ENCODE measurements at places on chromosomes 6 and 20.

- peaks cover 6% of the 10 kb centered on the region for H3K36me3 ChIP-seq
- H3K27me3 ChIP-seq, result no peaks in the 10 kb centered on the region
- DNase-seq, result no peak
- H3K4me3 ChIP-seq, result no peak overlapping the region
Measured at GRCh38 chr6:21149470-21149869, 444.1 kb upstream of the SOX4 start.

DNA sequence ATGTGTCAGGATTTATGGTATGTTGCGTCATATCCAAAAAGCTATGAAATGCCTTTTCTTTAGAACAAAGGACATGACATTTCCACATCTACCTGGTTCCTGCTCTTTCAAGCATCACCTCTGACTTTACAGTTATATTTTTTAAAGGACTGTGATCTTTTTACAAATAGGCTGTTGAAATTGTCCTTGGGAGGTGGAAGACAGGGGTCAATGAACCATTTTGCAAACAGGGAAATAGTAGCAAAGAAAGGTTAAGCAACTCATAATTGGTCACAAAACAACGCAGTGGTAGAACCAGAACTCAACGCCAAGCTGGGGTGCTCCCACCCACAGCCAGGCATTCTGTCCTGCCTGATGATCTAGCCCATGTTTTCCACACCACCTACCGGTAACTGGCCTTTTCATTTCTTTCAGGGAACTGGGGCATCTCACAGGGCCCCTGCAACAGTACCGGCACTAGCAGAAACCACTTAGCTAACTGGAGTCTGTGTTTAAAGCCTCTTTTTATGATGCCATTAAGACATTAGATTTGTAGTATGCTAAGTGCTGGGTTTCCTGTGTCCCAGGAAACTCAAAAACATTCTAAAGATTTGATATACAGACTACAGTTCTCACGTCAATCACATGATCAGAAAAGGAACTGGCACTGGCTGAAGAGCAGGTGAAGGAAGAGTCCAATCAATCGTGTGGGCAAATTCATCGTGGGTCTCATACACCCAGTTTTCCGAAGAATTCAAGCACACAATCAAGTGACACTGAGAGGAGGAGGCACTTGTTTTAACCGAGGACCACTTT lies 13.9 kb downstream of the ZNF217 start:
- H3K36me3 ChIP-seq, result peaks cover 82% of the 10 kb centered on the region
- peak overlapping the region; percentile 81 for H3K4me3 ChIP-seq
- peaks cover 95% of the 10 kb centered on the region for H3K4me1 ChIP-seq
- no peaks in the 10 kb centered on the region for H3K27me3 ChIP-seq

GRCh38 chr6:128251445-128252340 lies 268.7 kb downstream of the PTPRK start:
- no peak overlapping the region for H3K27ac ChIP-seq
- H3K4me1 ChIP-seq, result peaks cover 29% of the 10 kb centered on the region
- no peaks in the 10 kb centered on the region for H3K27me3 ChIP-seq
- H3K4me3 ChIP-seq, result no peak overlapping the region
- no peak for DNase-seq
- no peaks in the 10 kb centered on the region for H3K36me3 ChIP-seq

DNA sequence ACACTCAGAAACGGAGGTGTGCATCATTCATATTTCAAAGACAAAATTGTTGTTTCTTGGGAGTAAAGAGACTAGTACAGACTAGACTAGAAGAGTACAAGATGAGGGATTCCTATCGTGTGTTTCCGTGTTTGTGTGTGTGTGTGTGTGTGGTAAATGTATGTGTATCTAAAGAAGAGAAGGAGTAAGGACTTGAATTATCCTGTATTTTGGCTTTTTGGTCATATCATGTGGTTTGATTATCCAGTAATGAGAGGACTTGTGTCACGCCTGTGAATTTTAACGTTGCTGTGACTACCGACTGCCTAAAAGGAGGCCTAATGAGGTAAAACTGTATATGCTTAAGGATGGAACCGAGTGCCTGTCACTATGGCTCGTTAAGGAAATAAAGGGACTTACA lies 44.4 kb upstream of the MAP7 start:
- H3K4me3 ChIP-seq, result peak overlapping the region; percentile 61
- DNase-seq, result no peak
- H3K27ac ChIP-seq, result peak overlapping the region; percentile 81
- peaks cover 64% of the 10 kb centered on the region for H3K36me3 ChIP-seq

- no peaks in the 10 kb centered on the region for H3K4me1 ChIP-seq
- H3K27ac ChIP-seq, result no peak overlapping the region
- no peak for DNase-seq
- H3K36me3 ChIP-seq, result no peaks in the 10 kb centered on the region
Measured at GRCh38 chr20:10897336-10897735, 223.5 kb upstream of the JAG1 start.

DNA sequence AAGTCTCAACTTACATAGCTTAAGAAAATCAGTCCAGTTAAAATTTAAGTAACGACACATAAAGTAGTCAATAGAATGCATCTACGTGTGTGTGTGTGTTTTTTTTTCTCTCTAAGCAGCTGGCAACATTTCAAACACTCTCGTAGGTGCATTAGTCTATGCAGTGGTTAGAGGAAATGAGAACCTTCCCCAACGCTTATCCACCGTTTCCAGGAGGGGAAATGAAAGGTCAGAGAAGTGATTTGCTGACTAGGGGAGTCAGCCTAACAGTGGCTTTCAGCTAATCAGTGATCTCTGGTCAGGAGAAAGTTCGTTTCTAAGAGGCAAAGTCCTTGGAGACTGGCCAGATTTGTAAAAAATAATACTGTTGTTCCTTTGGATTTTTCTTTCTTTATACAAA lies 806.6 kb downstream of the C6orf118 start:
- no peaks in the 10 kb centered on the region for H3K27me3 ChIP-seq
- no peaks in the 10 kb centered on the region for H3K4me1 ChIP-seq

- H3K4me3 ChIP-seq, result no peak overlapping the region
- no peaks in the 10 kb centered on the region for H3K27me3 ChIP-seq
- H3K27ac ChIP-seq, result no peak overlapping the region
- H3K4me1 ChIP-seq, result no peaks in the 10 kb centered on the region
- no peak for DNase-seq
Measured at GRCh38 chr6:165220045-165220444, 89.4 kb downstream of the C6orf118 start.

- H3K4me1 ChIP-seq, result no peaks in the 10 kb centered on the region
- DNase-seq, result no peak
- H3K27me3 ChIP-seq, result no peaks in the 10 kb centered on the region
- H3K4me3 ChIP-seq, result no peak overlapping the region
- H3K27ac ChIP-seq, result no peak overlapping the region
Measured at GRCh38 chr6:133606852-133607251, 282.1 kb upstream of the TCF21 start.

GRCh38 chr6:125798734-125799508 lies 8.2 kb downstream of the NCOA7 start:
- peak overlapping the region; percentile 36 for H3K27ac ChIP-seq
- no peak for DNase-seq
- peaks cover 59% of the 10 kb centered on the region for H3K36me3 ChIP-seq
- H3K27me3 ChIP-seq, result no peaks in the 10 kb centered on the region
- peaks cover 64% of the 10 kb centered on the region for H3K4me1 ChIP-seq

- H3K36me3 ChIP-seq, result no peaks in the 10 kb centered on the region
- no peaks in the 10 kb centered on the region for H3K4me1 ChIP-seq
- no peaks in the 10 kb centered on the region for H3K27me3 ChIP-seq
- no peak for DNase-seq
- H3K27ac ChIP-seq, result no peak overlapping the region
Measured at GRCh38 chr6:115545672-115545986, 515.1 kb downstream of the FRK start.

GRCh38 chr6:166351715-166352285 lies 9.5 kb upstream of the SFT2D1 start:
- no peaks in the 10 kb centered on the region for H3K36me3 ChIP-seq
- peaks cover 14% of the 10 kb centered on the region for H3K4me1 ChIP-seq
- peaks cover 3% of the 10 kb centered on the region for H3K27me3 ChIP-seq
- DNase-seq, result no peak

DNA sequence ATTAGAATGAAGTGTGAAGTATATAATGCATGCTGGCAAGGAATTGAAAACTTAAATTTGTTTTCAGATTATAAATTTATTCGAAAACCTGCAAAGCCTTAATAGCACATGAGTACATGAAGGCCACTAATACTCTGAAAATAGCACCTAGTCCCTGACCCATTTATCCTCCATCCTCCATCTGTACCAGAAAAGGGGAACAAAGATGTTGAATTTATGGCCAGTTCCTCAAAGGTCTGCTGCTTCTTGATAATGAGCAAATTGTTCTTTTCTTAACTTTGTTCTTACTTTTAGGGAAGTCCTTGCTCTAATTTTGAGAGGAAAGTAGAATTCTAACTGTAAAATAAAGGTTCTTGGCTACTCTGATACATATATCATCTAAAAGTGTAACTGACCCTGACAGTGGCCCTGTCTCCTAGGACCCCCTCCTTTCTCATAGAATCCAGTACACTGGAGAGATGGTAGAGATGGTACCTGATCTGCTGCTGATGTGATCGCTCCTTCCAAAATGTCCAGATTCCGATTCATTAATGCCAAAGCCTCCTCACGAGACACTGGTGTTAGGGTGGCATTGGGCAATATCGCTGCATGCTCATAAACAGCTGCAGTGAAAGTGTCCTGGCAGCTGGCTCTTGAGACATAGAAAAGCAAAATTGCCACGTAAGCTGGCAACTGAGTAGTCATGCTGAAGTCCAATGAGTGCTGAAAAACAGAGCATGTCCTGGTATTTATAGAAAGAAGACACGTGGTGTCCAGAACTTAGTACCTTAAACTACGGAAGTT lies at the start of gene VNN1:
VNN1 (minus strand) TSS at position 704 of the 783 bp plus-strand sequence; CDS start at position 684, 20 bp downstream.
- H3K27me3 ChIP-seq, result peaks cover 29% of the 10 kb centered on the region
- H3K4me3 ChIP-seq, result no peak within 1 kb of the TSS
- H3K4me1 ChIP-seq, result no peaks in the 10 kb centered on the region
- H3K27ac ChIP-seq, result no peak within 1 kb of the TSS
- no peaks in the 10 kb centered on the region for H3K36me3 ChIP-seq
- no peak for DNase-seq

DNA sequence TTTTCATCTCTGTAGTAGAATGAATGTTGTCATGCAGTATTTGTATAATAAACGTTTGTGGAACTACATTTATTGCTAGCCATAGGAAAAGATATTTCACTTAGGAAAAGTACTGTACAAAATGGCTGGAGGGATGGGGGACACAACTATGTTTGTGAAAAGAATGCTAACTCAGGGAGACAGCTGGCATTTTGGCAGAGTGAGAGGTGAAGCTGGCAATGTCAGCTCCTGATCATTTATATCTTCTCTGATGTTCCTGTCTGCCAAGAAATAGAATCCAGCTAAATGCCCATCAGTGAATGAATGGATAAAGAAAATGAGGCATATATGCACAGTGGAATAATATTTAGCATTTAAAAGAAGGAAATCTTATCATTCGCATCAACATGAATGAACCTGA lies 313.0 kb upstream of the IRAK1BP1 start:
- DNase-seq, result no peak
- no peaks in the 10 kb centered on the region for H3K4me1 ChIP-seq
- H3K4me3 ChIP-seq, result no peak overlapping the region
- no peaks in the 10 kb centered on the region for H3K36me3 ChIP-seq
- H3K27ac ChIP-seq, result no peak overlapping the region

- no peaks in the 10 kb centered on the region for H3K36me3 ChIP-seq
- H3K4me3 ChIP-seq, result no peak overlapping the region
Measured at GRCh38 chr20:63409066-63409833, 48.1 kb upstream of the CHRNA4 start.

DNA sequence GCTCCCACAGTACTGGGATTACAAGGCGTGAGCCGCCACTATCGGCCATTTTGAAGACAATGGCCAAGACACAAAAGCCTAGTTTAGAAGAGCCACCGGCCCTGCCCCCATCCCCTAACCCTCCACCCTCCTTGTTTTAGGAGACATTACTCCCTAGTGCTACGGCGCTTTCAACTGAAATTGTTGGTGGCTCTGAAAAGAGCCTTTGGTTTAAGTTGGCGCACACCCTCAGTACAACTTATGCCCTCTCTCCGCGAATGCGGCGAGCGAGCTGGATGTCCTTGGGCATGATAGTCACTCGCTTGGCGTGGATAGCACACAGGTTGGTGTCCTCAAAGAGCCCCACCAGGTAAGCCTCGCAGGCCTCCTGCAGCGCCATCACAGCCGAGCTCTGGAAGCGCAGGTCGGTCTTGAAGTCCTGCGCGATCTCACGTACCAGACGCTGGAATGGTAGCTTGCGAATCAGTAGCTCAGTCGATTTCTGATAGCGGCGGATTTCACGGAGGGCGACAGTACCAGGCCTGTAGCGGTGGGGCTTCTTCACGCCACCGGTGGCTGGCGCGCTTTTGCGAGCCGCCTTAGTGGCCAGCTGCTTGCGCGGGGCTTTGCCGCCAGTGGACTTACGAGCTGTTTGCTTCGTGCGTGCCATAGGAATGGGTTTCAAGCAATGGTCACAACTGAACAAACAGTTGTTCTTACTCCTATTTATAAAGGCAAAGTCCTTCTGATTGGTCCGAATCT lies 114.9 kb upstream of the BTN3A2 start:
- H3K4me3 ChIP-seq, result peak overlapping the region; percentile 87
- DNase-seq, result peak; percentile 78
- H3K27ac ChIP-seq, result peak overlapping the region; percentile 99

DNA sequence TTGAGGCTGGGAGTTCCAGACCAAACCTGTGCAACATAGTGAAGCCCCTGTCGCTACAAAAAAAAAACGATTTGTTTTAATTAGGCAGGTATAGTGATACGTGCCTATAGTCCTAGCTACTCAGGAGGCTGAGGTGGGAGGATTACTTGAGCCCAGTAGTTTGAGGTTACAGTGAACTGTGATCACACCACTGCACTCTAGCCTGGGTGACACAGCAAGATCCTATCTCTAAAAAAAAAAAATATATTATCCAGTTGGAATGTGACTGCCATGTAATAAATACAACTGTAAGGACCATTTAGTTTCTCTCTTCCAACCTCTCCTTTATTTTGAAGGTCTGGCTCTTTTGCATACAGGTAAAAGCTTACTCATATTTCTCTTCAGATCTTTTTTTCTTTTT lies 571.5 kb downstream of the UTRN start:
- peaks cover 15% of the 10 kb centered on the region for H3K4me1 ChIP-seq
- H3K27me3 ChIP-seq, result peaks cover 9% of the 10 kb centered on the region
- H3K4me3 ChIP-seq, result no peak overlapping the region
- no peak overlapping the region for H3K27ac ChIP-seq
- H3K36me3 ChIP-seq, result peaks cover 12% of the 10 kb centered on the region

- H3K27ac ChIP-seq, result no peak overlapping the region
- H3K4me3 ChIP-seq, result no peak overlapping the region
- DNase-seq, result no peak
- H3K36me3 ChIP-seq, result no peaks in the 10 kb centered on the region
- H3K4me1 ChIP-seq, result no peaks in the 10 kb centered on the region
Measured at GRCh38 chr6:168410035-168410434, 30.9 kb upstream of the SMOC2 start.

DNA sequence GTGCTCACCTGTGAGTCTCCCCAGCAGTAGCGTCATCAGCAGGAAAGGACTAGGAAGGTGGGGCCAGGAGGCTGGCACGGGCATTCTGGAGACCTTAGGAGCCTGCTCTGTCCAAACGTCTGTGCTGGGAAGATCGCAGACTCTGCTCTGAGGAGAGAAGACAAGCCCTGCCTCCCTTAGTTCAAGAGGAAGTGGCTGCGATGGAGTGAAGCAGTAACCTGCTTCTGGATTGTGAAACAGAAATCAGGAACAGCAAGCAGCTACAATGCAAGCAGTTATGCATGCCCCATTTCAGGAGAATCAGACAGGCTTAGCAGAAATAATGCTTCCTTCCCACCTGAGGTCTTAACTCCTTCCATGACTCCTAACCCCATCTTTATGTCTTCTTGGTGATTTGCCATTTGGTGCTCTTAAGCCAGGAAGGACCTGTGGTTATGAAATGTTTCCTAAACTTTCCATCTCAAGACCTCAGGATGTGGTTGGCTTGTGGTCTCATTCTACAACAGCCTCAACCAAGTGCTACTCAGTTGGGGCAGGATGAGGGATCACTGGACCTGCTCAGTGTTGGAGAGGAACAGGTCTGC lies at the start of gene SIRPB1:
SIRPB1 (minus strand) TSS at position 149 of the 584 bp plus-strand sequence; CDS start at position 84, 65 bp downstream.
- no peaks in the 10 kb centered on the region for H3K36me3 ChIP-seq
- peak; percentile 39 for DNase-seq
- peak within 1 kb of the TSS; percentile 54 for H3K27ac ChIP-seq

All from activated T-cell treated with anti-CD3 and anti-CD28 coated beads, Interleukin-2, amount 50 U/mL, for 24 hours (primary cell).